ENCODE measurements at places on chromosomes 1 and 21. TPM values are rescaled to one million over a fixed set of nuclear protein-coding genes. Genes with fewer than 3 reads are reported as not detected.

GRCh38 chr1:147762233-147763024 is 2.0 kb upstream of the GJA5 start:
- peaks cover 16% of the 10 kb centered on the region for H3K4me1 ChIP-seq
- H3K27ac ChIP-seq, result no peak overlapping the region
- peaks cover 26% of the 10 kb centered on the region for H3K27me3 ChIP-seq

GRCh38 chr1:109389638-109390341 is 7.9 kb downstream of the SORT1 start:
- H3K27me3 ChIP-seq, result peaks cover 30% of the 10 kb centered on the region
- H3K4me3 ChIP-seq, result no peak overlapping the region
- H3K36me3 ChIP-seq, result no peaks in the 10 kb centered on the region
- no peak overlapping the region for H3K27ac ChIP-seq
- peaks cover 12% of the 10 kb centered on the region for H3K4me1 ChIP-seq
- no peak for DNase-seq

ZNF683 gene
- total RNA-seq, result not detected

RPTN gene
- not detected for total RNA-seq

PTPRC gene
- total RNA-seq, result not detected

DNA sequence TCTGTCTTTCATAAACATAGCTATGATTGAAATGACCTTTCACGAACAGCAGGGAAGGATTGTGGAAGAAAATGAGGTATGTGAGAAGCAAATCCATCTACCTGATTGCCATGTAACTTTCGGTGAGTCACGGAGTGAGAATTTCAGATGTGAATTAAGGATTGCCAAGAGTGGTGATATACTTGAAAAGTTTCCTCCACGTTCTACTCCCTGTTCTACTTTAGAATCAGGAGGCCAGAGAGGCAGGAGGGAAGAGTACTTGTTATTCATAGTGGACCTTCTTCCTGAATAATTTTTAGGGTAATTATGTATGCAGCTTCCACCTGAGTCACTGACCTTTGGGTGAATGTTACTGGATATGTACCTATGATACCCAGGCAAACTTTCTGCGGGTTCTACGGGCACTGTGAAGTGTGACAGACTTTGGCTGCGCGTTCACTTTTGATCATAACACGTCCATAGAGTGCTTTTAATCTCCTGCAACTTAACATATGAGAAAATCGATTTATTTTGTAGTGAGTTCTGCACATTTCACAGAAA is 2.6 kb upstream of the KCNE1 start:
- H3K27me3 ChIP-seq, result no peaks in the 10 kb centered on the region
- H3K27ac ChIP-seq, result no peak overlapping the region
- H3K4me3 ChIP-seq, result no peak overlapping the region
- H3K36me3 ChIP-seq, result peaks cover 11% of the 10 kb centered on the region
- no peaks in the 10 kb centered on the region for H3K4me1 ChIP-seq

GRCh38 chr1:41623736-41624135 is 139.3 kb upstream of the EDN2 start:
- no peak for DNase-seq
- no peaks in the 10 kb centered on the region for H3K36me3 ChIP-seq
- no peak overlapping the region for H3K27ac ChIP-seq
- no peak overlapping the region for H3K4me3 ChIP-seq
- H3K4me1 ChIP-seq, result no peaks in the 10 kb centered on the region
- no peaks in the 10 kb centered on the region for H3K27me3 ChIP-seq

DNA sequence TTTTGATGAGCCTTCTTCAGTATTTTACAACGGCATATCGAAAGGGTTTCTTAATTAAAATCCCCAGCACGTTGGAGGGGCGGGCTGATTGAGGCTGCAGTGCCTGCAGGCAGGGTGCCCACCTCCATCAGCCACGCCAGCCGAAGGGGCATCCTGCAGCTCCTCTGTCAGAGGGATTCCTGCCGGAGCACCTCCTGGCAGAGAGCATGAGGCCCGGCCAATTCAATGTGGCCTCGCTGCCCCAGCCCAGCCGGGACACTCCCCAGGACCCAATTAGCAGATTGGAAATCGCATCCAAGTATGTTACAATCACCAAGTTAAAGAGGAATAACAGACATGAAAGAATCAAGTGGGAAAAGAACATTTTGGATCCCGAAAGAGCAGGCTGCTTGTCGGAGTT is 216.6 kb downstream of the ST6GALNAC3 start:
- DNase-seq, result no peak
- no peaks in the 10 kb centered on the region for H3K27me3 ChIP-seq
- H3K36me3 ChIP-seq, result no peaks in the 10 kb centered on the region
- H3K4me1 ChIP-seq, result no peaks in the 10 kb centered on the region
- no peak overlapping the region for H3K27ac ChIP-seq

GRCh38 chr1:161803181-161803580 is 37.1 kb downstream of the ATF6 start:
- no peak overlapping the region for H3K4me3 ChIP-seq
- no peak overlapping the region for H3K27ac ChIP-seq
- H3K4me1 ChIP-seq, result no peaks in the 10 kb centered on the region
- H3K27me3 ChIP-seq, result no peaks in the 10 kb centered on the region

GRCh38 chr21:42975886-42976608 is 1.7 kb downstream of the PKNOX1 start:
- peak overlapping the region; percentile 78 for H3K4me3 ChIP-seq
- no peaks in the 10 kb centered on the region for H3K36me3 ChIP-seq
- peaks cover 10% of the 10 kb centered on the region for H3K4me1 ChIP-seq
- DNase-seq, result no peak

AADACL3 gene
- not detected for total RNA-seq

AIM2 gene
- not detected for total RNA-seq

DNA sequence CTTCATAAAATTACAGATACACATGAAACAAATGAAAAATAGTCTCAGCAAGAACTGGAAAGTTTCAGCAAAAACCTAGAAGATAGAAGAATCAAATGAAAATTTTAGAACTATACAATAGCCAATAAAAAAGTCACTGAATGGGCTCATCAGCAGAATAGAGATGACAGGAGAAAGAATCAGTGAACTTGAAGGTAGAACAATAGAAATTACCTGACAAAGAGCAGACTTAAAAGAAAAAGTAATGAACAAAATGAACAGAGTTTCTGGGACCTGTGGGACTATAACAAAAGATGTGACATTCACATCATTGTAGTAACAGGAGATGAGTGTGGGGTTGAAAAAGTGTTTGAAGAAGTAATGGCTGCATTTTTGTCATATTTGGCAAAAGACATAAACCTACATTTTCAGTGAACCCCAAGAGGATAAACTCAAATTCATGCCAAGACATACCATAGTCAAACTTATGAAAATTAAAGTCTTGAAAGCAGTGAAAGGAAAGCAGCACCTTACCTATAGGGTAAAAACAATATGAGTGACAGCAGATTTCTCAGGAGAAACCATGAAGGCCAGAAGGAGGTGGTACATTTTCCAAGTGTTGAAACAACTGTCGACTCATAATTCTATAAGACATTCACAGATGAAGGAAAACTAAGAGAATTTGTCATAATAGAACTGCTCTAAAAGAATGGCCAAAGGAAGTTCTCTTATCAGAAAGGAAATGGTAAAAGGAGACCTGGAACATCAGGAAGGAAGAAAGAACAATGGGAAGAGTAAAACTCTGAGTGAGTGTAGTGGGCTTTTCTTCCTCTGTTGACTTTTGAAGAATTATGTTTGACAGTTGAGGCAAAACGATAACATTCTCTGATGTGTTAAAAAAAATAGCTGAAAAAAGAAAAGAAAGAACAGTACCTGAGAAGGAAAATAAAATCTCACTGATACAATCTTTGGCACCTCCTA is 23.5 kb downstream of the NTPCR start:
- no peak overlapping the region for H3K4me3 ChIP-seq
- peak; percentile 48 for DNase-seq
- peaks cover 2% of the 10 kb centered on the region for H3K4me1 ChIP-seq
- H3K27me3 ChIP-seq, result no peaks in the 10 kb centered on the region
- no peak overlapping the region for H3K27ac ChIP-seq
- peaks cover 3% of the 10 kb centered on the region for H3K36me3 ChIP-seq

DNA sequence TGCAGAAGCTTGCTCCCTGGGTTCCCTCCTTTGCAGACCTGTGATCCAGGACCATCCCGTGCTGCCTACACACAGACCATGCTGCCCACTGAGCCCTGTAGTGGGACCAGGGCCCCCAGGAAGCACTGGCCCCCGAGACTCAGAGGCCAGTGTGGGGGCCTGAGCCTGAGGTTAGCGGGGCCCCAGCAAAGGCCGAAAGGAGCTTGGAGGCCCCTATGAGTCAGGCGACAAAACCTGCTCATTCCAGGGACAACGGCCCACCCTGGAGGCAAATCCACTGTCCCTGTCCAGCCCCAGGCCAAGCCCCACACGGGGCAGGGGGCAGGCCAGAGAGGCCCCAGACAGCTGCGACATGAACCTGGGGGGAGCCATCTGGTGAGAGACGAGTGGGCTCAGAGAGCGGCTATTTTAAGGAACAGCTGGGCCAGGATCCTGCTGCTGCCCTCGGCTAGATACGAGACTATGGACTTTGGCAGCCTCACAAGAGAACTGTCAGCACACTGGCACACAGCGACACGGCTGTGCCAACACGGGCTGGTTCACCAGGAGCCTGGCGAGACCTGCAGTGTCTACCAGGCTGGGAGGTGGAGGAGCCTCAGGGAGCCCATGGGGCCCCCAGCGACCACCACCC is 74.7 kb downstream of the ARHGEF16 start:
- H3K36me3 ChIP-seq, result no peaks in the 10 kb centered on the region
- H3K27ac ChIP-seq, result no peak overlapping the region
- H3K4me1 ChIP-seq, result peaks cover 11% of the 10 kb centered on the region
- no peak overlapping the region for H3K4me3 ChIP-seq
- no peak for DNase-seq
- H3K27me3 ChIP-seq, result no peaks in the 10 kb centered on the region
